ENCODE measurements at places on chromosomes 12 and 14.

GRCh38 chr14:61463664-61464285, 142.4 kb downstream of the PRKCH start:
- DNase-seq, result no peak

DNA sequence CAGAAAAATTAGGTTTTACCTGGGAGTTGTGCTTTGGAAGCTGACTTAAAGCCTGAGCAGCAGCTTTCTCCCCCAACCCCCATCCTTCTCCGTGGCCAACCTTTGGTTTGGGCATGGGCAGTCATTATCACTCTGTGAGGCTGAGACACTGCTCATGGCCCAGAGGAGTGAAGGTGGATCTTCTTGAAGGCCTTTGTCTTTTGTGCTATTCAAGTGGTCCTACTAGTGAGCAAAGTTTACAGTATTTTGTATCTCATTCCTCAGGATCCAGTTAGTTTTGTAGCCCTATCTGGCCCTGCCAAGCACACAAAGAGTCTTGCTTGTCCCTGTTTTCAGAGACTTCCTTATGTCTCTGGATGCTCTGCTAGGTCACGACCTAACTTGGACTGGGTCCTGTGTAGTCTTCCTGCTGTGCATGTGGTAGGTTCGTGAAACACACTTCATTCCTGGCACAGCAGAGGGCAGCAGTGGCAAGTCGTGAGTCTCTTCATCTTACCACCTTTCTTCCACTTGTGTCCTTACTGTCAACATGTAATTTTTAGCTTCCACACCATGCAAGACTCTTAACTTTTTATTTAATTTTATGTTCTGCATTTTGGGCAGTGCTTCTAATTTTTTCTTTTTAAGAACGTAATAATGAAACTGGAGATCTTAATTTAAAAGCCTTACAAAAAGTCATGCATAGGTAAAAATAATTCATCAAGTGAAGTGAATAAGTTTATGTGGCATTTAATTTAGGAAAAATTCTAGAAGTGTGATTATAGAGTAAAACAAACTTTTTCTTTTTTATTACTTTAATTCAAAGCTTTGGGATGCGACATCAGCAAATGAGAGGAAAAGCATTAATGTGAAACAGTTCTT, 53.7 kb downstream of the APAF1 start:
- DNase-seq, result no peak

- DNase-seq, result no peak
Measured at GRCh38 chr14:94646066-94646465, 33.9 kb downstream of the SERPINA3 start.

DNA sequence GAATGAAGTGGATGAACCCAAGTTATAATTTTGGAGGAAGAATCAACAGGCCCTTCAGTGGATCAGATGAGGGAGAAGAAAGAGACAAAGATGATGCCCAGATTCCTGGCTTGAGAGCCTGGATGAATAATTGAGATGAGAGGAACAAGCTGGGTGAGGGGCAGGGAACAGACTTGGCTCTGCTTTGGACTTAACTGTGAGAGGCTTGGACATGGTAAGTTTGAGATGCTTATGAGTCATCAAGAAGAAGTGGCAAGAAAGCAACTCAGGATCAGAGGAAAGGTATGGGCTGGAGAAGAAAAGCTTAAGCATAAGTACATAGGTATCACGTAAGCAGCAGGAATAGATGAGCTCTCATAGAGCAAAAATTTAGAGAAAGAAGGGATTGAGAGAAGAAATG, 55.3 kb downstream of the FIGNL2 start:
- DNase-seq, result no peak

GRCh38 chr14:100554082-100554677, 33.0 kb downstream of the BEGAIN start:
- DNase-seq, result no peak

DNA sequence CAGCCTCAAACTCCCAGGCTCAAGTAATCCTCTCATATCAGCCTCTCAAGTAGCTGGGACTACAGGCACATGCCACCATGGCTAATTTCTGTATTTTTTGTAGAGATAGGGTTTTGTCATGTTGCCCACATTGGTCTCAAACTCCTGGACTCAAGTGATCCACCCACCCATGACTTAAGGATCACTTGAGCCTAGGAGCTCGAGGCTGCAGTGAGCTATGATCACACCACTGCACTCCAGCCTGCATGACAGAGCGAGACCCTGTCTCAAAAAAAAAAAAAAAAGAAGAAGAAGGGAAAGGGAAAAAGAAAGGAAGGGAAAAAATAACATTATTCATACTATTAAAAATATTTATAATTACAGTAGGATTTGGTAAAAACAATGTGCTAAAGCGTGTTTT, 19.2 kb downstream of the EPS8 start:
- DNase-seq, result no peak

- DNase-seq, result no peak
Measured at GRCh38 chr14:100441271-100441947, 118.3 kb downstream of the SLC25A47 start.

DNA sequence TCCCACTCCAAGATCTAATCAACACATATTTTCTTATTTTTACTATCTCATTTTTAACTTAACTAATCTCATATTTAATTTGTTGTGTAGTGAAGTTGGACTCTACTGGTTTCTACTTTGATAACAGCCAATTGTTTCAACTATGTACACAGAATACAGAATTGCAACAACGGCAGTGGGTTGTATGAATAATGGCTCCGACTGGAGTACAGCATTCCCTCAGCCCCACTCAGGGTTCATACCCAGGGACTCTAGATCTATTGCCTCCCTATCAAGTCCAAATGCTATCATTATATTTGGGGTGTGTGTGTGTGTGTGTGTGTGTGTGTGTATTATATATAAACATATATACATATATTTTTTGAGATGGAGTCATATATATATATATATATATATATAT, 52.3 kb downstream of the PAWR start:
- DNase-seq, result no peak

GRCh38 chr14:36555998-36556743, 26.2 kb downstream of the NKX2-8 start:
- DNase-seq, result no peak

- no peak for DNase-seq
Measured at GRCh38 chr14:47442211-47442610, 233.2 kb downstream of the MDGA2 start.

- no peak for DNase-seq
Measured at GRCh38 chr14:74429221-74429691, 3.2 kb upstream of the SYNDIG1L start.

DNA sequence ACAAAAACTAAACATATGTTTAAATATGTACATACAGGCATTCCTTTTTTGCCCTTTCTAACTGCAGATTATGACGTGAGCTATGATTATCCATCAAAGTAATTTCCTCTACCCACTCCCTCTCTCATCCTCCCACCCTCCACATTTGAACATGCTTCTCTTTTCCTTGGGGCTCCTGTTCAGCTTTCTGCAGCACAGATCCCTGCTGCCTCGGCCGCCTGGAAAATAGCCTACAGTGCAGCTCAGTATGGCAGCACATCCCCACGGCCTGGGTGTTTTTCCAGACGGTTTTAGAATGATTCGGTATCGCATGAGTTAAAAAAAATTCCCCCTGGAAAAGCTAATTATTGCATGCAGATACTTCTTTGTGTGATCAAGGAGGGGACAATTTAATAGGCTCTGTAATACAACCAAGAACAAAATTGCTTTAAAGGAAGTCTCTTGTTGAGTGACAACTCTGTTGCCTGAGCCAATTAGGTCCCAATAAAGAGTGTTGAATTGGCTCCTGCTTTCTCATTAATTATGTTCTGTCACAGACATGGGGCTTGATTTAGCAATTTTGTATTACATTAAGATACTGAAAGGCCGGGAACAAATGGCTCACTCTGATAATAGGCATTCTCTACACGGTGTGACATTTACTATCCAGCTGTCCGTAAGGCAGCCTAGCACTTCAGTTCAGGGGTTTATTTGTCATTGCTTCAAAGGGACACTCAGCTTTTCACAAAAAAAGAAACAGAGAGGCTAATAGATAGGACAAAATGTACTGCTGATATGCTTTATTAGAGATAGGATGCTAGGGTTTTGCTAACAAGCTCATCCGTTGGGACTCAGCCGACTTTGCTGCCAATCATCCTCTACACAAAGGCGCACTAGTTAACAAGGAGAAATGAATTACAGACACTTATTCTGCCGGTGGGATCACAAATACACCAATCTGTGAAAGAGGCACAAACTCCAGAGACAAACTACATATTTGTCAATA, 285.8 kb upstream of the G2E3 start:
- DNase-seq, result no peak

DNA sequence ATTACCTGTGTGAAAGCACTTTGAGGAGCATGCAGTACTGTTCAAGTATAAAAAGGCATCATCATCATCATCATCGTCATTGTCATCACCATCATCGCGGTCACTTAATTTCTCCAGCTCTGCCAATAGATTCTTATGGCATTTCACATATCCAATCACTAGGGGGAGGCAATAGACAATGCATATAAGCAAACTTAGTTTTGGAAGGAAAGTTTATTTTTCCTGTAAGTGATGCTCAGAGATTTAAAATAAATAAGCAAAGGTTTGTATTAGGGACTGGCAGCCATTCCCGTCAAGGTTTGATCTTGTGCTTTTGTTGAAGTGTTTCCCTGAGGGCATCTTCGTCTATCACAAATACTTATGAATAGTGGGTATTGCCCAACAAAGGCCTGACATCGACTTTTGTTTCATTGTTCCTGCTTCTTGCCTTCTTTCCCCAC, 127.4 kb downstream of the KTN1 start:
- DNase-seq, result no peak

- DNase-seq, result no peak
Measured at GRCh38 chr12:76402259-76402658, 54.0 kb upstream of the BBS10 start.

- no peak for DNase-seq
Measured at GRCh38 chr12:119374635-119375034, 40.1 kb downstream of the CCDC60 start.

DNA sequence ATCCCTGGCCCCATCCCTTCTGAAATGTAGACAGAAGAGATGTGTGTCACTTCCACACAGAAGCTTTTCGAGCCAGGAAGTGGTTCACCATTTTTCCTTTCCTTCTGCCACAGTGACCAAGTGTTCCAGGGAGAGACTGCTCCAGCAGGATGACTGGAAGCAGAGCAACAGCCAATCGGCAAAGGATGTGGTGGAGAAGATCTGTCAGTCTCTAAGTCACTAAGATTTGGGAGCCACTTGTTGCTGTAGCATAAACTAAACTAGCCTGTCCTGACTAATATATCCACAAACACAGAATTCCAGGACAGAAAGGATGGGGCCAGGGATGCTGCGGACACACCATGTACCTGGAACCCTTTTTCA, 42.9 kb downstream of the DUSP6 start:
- no peak for DNase-seq

- DNase-seq, result no peak
Measured at GRCh38 chr12:120830966-120831365, 73.2 kb downstream of the SPPL3 start.

- DNase-seq, result no peak
Measured at GRCh38 chr14:90154110-90154509, 92.3 kb downstream of the KCNK13 start.

GRCh38 chr12:67388331-67389138, 119.4 kb downstream of the CAND1 start:
- DNase-seq, result no peak

DNA sequence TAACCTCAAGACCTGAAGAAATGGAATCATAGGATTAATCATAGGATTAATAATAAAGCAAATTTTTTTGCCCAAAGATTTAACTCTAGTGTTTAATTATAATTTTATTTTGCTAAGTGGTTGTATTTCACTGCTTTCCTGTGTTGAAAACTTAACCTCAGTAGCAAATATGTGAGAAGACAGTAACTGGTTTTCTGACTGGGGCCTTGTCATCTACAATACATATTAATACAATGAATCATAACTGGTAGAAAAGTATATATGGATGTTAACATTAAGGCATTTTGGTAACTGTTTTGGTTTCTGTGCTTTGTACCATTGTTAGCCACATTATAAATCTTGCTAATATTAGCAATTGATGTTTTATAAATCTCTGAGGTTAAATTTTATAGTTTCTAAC, 92.2 kb downstream of the ACSS3 start:
- no peak for DNase-seq

DNA sequence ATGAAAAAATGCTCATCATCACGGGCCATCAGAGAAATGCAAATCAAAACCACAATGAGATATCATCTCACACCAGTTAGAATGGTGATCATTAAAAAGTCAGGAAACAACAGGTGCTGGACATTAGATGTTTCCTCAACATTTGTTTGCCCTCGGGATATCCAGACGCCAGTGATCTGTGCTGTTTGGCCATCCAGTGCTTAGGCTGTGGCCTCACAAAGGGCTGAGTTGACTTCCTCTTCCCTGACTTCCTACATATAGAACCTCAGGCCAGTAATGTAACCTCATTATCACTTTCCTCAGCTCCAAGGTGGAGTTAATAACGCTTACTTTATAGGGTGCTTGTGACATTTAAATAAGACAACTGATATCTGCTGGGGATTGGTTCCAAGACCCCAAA, 51.8 kb downstream of the SLC15A5 start:
- no peak for DNase-seq

- no peak for DNase-seq
Measured at GRCh38 chr12:126608607-126609175, 1543.5 kb downstream of the AACS start.

DNA sequence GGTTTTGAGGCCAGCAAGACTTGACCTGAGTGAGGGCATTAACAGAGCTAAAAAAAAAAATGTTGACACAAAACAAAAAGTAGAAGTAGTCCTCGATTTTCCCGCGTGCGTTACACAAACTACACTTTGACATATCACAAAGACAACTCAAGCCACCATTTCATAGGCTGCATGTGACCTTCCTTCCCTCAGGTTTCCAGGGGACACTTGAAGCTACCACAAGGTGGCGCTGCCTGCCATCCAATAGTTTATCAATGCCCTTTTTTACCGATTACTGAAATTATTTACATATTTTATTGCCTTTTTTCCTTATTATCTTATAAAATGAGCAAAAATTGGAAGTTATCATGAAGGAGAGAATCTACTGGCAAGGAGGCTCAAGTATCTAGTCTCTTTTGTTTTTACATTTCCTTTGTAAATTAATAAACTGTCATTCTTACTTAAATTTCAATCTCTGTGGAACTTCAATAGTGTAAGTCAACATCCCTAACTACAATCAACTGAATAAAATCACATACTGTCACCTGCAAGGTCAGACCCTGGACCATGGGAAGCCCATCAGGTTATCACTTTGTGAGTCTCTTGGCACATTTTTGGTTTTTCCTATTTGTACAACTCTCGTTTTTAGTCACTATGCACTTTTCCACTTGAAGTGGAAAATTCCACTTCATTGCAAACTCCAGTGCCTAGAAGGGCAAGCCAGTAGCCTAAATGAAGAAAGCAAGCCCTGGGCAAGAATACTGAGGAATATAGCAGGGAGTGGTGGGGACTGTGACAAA, 84.6 kb upstream of the CPSF6 start:
- DNase-seq, result peak; percentile 15

- DNase-seq, result no peak
Measured at GRCh38 chr14:30177781-30178180, 250.1 kb upstream of the PRKD1 start.

- DNase-seq, result no peak
Measured at GRCh38 chr14:99412117-99413061, 68.3 kb downstream of the SETD3 start.

- DNase-seq, result no peak
Measured at GRCh38 chr14:86619726-86620125, 1089.8 kb downstream of the FLRT2 start.

GRCh38 chr14:105176513-105176912, 4.6 kb downstream of the NUDT14 start:
- no peak for DNase-seq
